ENCODE measurements at places on chromosomes 13 and 19.
A peak's percentile ranks its signal among the peaks of the same experiment; 100 is the strongest.

- DNase-seq = no peak
These were observed 7.6 kb upstream of the LMNB2 start for GRCh38 chr19:2464389-2464788.

GRCh38 chr13:112842931-112843391 is 126.1 kb upstream of the MCF2L start:
- no peak for DNase-seq

GRCh38 chr13:110062077-110062776 is 244.7 kb downstream of the COL4A1 start:
- no peak for DNase-seq

GRCh38 chr13:76837801-76838200 is 48.4 kb downstream of the KCTD12 start:
- DNase-seq = no peak

DNA sequence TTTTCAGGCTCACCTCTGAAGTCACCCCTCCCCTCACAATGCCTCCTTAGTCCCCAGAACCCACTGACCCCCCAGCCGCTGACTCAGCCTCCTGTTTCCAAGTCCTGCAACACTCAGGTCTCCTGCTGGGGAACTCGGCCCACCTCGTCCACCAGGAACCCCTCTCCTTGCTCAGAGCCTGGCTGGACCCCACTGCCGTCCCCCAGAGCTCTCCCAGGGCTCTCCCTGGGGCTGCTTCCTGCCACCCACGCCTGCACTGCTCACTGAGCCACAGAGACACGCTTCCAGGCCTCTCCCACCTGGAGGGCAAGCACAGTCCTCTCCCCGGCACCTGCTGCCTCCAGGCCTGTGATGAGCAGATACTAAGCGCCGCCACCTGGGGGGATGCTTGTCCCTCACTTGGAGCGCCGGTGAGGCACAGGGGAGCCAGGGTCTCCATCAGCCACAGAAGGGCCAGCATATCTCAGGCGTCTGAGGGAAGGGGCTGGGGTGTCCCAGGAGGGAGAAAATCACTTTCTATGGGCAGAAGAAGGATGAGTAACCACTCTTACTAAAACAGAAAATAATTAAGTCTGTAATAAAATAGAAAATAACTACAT is 53.8 kb downstream of the KLF2 start:
- DNase-seq = no peak

GRCh38 chr19:10998045-10998533 is 37.3 kb downstream of the SMARCA4 start:
- no peak for DNase-seq

- DNase-seq = peak; percentile 98
These were observed 4.2 kb downstream of the LTBP4 start for GRCh38 chr19:40605216-40605971.

- DNase-seq = no peak
These were observed 76.0 kb upstream of the GPR12 start for GRCh38 chr13:26836626-26837025.

DNA sequence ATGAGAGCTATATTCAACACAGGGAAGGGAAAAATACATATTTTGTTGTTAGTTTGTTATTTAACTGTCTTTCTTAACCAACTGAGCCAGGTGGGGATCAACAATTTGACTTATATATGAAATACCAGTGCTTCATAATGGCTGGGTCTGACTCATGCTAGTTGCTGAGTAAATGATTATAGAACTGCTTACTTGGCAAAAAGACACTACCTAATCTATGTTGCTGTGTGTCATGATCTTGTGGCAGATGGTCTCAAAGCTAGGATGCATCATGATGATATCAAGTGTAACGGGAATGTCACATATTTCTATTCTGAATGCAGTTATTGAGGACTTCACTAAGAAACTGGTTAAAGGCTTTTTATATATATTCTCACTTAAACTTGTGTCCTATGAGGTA is 727.4 kb upstream of the SLITRK1 start:
- no peak for DNase-seq

- peak; percentile 6 for DNase-seq
These were observed 1.8 kb downstream of the MBD3 start for GRCh38 chr19:1590641-1591397.

DNA sequence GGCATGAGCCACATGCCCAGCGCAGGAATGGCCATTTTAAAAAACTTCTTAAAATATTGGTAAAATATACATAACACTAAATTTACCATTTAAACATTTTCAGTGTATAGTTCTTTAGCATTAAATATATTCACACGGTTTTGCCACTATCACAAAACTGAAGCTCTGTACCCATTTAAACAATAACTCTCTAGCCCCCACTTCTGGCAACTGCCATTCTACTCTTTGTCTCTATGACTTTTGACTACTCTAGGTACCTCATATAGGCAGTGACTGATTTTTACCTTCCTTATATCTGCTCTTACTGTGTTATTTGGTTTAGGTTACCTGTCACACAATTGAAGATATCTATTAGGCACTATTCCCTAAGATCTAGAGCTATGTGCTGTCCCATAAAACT is 2.3 kb upstream of the KBTBD7 start:
- DNase-seq = no peak

- no peak for DNase-seq
These were observed 37.8 kb downstream of the EPS15L1 start for GRCh38 chr19:16433986-16434385.

DNA sequence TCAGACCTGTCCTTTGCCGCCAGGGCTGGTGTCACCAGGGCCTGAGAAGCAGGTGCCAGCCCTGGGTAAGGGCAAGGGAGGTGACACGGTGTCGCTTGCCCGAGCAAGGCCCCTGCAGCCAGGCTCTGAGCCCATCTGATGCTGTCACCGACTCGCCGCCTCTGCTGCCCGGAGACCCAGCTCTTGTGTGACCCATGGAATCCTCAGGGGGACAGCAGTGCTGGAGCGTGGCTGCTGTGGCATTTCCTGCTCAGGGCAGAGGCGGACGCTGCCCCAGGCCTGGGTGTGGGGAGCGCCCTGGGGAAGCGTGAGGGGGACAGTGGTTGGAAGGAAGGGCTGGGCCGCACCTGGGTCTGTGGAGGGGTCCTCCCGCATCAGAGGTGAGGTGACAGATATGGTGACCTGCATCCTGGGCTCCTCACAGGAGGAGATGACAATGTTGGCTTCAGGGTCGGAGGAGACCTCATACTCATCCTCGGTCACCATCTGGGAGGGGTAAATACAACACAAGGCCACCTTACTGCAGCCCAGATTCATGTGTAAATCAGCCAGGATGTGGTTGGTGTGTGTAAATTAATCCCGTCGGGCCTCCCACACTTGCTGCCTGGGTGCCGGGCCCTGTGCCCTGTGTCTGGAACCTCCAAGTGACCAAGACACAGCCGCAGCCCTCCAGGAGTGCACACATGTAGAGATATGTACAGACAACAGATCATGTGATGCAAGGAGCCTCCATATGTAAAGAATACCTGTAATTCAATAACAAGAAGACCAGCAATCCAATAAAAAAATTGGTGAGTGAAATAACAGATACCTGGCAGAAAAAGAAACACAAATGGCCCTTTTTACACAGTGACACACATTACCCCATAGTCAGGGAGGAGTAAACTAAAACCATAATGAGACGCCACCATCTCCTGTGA is 27.6 kb upstream of the MATK start:
- DNase-seq = no peak

DNA sequence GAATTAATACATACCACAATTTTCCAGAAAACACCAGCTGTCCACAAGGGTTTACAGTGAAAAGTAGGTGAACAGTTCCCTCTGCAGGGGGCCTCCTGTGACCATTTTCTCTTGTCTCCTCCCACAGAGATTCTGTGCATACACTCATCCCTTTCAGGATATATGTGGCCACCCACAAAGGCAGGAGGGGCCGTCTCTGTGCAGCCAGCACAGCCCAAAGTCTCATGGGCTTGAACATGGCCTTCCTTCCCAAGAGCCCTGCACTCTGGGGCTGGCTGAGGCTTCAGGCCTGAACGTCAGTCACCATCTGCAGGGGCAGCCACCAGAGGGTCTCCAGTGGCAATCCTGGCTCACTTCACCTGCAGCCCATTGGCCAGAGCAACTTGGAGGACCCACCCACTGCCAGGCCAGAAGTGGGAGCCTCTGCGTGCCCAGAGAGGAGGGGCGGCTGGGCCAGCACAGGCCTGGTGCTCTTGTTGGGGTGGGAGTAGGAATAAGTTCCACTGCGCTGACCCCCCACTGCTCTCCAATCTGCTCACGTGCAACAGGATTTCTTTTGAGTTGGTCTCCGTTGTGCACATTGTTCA is 25.1 kb downstream of the TMEM161A start:
- no peak for DNase-seq

DNA sequence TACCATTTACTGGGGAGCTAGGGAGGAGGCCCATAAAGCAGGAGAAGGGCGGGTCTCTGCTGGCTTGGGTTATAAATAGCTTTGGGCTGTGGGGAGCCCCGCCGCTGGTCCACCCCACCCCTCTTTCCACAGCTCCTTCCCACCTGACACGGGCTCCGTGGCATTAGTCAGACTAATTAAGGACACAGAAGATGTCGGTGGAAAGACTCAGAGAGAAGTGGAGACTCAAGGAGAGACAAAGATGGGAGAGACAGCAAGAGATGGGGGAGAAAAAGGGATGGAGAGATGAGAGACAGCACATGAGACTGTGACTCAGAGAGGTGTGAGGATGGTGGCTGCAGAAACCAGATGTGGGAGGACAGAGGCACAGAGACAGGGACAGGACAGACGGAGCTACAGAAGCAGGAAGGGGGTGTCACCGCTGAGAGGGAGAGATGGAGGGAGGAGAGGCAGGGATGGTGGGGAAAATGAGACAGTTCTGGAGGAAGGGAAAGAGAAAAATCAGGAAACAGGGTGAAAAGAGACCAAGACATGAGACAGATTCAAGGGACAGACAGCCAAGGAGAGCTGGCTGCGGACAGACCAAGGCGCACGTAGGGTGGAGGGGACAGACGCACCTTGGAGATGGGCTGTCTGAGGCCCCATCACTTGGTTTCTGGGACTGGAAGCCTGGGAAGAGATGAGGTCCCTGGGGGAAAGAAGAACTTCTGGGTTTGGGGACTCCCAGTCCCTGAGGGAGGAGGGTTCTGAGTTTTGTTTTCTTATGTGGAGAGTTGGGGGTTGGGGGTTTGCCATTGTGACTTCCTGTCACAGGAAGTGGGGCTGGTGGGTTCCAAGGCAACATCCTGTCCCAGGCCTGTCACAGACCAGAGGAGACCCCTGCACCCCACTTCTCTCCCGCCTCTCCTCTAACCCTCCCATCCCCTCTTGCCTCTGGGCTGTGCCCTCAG is 4.1 kb downstream of the ARHGEF1 start:
- no peak for DNase-seq

- no peak for DNase-seq
These were observed 8.7 kb downstream of the POP4 start for GRCh38 chr19:29614780-29615179.

DNA sequence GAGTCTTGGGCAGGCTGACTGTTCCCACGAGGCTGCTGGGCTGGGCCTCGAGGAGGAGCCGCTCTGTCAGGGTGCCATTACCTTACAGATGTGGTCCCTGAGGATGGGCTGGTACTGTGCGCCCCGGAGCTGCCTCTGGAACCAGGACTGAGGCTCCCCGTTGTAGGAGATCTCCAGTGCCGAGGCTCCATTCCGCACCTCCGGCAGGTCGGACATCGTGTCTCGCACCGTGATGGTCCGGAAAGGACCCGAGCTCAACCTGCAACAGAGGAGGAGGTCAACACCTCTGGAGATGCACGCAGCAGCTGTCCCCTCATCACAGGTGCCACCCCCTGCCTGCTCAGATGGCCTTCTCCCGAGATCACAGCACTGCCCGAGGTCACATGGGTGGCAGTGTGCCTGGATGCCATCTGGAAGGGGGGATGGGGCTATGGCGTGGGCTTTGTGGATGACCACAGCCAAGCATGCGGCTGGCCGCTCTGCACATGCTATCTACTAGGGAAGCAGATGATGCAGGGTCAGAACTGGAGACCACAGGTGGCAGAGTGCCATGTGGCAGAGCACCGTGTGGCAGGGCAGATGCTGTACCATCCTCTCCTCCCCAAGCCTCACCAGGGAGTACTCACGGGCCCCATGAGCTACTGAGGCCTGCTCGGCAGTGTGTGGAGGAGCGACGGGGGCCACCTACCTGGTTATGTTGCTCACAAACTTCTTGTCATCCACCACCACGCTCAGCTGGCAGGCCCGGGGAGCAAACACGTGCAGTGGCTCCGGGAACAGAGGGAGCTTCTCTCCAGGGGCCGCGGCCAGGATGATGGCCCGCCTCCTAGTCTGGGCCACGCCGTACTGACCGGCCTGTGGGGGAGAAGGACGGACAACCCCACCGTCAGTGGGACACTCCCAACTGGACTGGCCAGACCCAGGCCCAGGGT is 18.3 kb upstream of the EIF3G start:
- no peak for DNase-seq

GRCh38 chr19:6429419-6430221 is 3.9 kb downstream of the SLC25A41 start:
- DNase-seq = no peak

- DNase-seq = no peak
These were observed 666 bp downstream of the CELF5 start for GRCh38 chr19:3225169-3225485.

DNA sequence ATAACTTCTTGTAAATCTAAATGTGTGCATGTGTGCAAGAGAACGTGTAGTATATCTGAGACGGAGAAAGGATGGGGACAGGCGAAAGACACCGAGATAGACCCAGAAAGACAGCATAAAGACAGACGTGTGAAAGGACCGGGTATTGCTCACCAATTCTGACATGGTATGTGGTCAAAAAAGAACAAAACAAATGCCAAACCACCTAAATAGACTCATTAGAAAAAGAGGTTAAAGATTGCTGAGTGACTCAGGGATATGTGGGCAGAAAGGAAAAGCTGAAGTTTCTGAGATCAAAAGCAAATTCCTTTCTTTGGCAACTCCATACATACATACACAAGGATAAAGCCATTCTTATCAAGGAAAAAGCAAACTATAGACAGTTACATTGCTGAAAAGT is 179.7 kb upstream of the TSC22D1 start:
- DNase-seq = no peak

DNA sequence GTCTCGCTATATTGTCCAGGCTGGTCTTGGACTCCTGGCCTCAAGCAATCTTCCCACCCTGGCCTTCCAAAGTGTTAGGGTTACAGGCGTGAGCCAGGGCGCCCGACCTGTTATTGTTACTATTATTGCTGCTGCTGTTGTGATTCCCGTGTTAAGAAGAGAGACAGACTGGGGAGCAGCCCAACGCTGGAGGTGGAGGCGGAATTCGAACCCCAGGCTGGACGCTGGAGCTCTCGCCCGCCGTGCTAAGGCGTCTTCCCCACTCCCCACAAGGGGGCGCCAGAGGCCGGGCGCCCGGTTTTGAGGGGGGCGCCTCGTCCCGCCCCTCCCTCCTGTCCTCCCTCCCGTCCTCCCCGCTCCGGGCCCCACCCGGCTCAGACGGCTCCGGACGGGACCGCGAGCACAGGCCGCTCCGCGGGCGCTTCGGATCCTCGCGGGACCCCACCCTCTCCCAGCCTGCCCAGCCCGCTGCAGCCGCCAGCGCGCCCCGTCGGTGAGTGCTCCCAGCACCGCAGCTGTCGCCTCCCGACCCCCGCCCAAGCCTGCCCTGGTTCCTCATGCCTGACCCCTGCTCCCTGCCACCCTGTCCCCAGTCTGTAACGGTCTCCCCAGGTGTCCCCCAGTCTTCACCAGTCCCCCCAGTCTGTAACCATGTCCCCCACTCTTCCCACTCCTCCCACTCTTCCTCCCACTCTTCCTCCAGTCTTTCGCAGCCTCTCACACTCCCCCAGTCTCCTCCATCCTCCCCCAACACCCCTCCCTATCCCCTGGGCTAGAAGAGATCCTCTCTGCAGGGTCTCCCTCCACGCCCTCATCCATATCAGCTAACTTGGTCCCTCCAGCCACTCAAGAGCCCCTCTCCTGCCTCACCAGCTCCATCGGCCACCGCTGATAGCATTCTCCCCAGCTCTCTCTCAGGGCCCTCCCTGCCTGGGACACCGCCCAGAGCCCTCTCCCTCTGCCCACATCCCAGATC is at the start of gene EHD2:
TSS of gene EHD2 (plus strand) at position 377 of the 976 bp plus-strand sequence. CDS start 3,191 bp downstream, outside the sequence.
- peak; percentile 8 for DNase-seq

- no peak for DNase-seq
These were observed 10.6 kb upstream of the GPR18 start for GRCh38 chr13:99268822-99269221.

Data from NCI-H2227 treated with DMSO at 0.1 percent for 48 hours (cell line).